ENCODE measurements at places on chromosomes 2 and 18.
A peak's percentile ranks its signal among the peaks of the same experiment; 100 is the strongest.

- no peak for DNase-seq
Measured at GRCh38 chr2:104236491-104236890, 617.4 kb upstream of the POU3F3 start.

- peak; percentile 5 for DNase-seq
Measured at GRCh38 chr2:47907039-47907781, 912 bp upstream of the FBXO11 start.

DNA sequence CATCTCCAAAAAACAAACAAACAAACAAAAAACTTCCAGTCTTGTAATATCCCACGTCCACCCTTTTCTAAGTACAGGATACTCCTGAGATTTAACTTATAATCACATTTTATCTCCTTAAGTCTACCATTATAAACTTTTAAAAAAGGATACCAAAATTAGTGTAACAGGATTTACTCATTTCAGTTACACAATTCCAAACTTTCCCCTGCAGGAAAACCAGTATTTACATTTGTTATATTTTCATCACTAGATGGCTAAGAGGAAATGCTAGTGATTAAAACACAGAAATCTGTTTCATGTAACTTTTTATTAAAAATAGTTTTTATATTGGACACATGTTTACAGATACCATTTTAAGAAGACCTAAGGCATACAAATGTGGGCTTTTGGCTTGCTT lies 27.5 kb downstream of the CFAP36 start:
- no peak for DNase-seq

- no peak for DNase-seq
Measured at GRCh38 chr2:159963700-159964099, 98.7 kb downstream of the PLA2R1 start.
